ENCODE measurements at places on chromosomes 3 and 15.

GRCh38 chr15:51332206-51333147 is 5.9 kb downstream of the CYP19A1 start:
- DNase-seq, result no peak

GRCh38 chr15:58748040-58748851 is 1.3 kb downstream of the ADAM10 start:
- DNase-seq, result no peak

DNA sequence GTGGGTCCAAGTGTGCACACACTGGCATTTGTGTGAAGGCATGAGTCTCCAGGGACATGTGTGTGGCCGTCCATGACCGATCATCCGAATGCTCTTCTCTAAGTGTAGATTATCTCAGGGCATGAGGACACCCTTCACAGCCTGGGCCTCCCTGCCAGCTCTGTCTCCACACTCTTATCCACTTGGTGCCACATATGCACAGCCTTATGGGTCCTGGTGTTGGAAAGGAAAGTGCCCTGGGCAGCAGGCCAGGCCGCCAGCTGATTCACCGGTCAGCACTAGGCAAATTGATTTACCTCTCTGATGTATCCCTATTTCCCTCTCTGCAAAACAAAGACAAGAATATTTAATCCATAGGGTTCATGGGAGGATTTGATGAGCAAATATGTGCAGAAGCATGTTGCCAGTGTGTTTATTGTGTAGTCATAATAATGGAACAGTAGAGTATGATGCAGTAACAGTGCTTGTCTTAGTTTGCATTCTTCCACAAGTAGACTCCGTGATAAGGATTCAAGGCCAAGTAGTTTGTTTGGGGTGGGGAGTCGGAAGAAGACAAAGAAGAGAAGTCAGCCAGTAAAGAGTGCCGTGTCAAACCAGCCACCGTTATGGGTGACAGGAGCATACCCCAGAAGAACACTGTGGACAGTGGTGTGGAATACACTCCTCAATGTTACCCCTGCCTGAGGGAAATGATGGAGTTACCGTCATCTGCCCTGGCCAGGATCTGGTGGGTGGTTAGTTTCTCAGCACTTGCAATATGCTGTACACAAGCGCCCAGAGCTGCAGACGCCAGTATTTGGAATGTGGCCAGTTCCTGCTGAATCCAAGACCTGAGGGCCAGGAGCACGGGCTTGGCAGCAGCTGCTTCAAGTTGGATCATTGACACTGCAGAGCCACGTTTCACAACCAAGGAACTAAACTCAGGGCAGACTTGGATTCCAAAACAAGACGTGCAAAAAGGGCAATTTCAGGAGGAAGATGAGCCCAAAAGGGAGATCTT is 85.1 kb downstream of the MTHFS start:
- DNase-seq, result no peak

- DNase-seq, result no peak
These were observed 112.1 kb upstream of the AGBL1 start for GRCh38 chr15:85967553-85967952.

DNA sequence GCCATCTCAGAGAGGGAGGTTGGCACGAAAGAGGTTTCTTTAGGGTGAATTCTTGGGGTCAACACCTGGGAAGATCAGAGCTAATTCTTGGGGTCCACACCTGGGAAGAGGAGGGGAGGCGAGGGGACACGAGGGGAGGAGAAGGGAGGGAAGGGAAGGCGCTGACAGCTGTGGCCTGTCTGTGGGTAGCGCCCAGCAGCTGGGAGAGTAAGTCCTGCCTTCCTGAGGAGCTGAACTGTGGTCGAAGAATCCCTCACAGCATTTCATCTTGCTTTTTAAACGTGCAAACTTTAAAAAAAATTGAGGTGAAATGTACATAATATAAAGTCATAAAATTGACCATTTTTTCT is 63.2 kb upstream of the CGNL1 start:
- DNase-seq, result no peak

DNA sequence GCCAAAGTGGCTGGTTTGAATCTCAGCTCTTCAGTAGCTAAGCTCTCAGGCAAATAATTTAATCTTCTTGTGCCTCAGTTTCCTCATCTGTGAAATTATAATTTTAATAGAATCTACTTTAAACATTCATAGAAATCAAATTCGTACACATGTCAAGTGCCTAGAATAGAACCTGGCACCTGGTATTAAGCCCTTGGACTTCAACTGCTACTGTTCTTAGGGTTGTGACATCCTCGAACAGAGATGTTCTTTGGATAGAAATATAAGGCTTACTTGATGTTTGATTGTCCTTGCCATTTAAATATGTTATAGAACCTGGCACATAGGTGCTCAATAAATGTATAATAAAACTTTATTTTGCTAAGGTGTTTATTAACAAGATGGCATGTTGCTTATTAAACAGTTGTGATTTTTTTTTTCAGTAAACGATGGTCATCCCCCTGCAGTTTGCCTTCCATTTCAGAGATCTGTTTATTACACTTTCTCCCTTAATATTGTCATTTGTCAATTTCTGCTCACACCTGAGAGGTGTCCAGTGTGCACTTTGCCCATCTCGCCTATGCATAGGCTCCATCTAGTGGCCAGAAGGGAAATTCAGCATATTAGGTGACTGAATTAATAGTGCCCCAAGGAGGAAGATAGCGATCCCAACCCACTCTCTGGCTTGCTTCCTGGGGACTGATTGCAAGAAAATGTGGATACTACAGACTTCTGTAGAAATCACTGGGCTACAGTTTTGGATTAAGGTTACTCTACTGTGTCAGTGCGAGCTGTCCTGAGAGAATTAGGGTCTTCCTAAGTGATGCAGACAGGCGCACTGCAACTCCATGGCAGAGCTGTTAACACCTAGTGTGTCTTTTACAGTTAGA is 10.7 kb downstream of the IGF1R start:
- DNase-seq, result no peak

GRCh38 chr3:30770387-30770786 is 124.1 kb downstream of the GADL1 start:
- no peak for DNase-seq

DNA sequence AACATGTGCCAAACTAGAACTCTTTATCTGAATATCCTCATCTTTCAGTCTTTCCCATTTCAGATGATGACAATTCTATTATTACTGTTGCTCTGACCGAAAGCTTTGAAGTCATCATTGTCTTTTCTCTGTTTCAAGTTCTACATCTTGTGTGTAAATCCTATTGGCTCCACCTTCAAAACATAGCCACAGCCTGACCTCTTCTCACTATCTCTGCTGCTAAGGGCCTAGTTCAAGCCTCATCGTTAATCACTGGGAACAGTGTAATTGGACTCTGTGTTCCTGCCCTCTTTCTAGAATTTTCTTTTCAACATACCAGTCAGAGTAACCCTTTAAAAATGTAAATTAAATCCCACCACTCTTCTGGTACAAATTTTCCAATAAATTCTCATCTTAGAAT is 105.1 kb downstream of the OXSM start:
- DNase-seq, result no peak

DNA sequence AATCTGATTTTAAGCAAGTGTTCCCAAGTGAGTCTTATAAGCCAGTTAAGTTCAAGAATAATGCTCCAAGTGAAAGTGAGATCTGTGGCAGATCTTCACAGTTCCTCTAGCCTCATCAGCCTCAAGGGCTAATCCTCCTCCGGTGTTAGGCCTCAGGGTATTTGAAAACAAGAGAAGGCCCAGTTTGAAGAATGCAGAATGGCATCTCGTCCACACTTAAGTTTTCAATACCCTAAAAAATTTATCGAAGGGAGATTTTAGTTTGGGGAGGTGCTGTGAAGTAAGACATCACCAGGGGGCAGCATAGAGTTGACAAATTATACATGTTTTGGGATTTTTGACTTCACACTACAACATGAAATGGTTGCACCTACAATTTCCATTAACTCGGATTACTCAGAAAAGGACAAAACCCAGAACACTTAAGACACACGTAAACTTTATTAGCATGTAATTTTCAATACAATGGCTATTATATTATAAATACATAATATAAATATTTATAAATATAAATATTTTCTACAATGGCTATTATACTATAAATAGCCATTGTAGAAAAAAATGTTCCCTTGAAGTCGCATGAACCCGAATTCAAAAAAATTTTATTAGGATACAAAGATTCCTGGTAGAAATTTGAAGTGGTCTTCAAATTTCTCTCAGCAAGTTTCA is 2.3 kb upstream of the TMEM266 start:
- no peak for DNase-seq

DNA sequence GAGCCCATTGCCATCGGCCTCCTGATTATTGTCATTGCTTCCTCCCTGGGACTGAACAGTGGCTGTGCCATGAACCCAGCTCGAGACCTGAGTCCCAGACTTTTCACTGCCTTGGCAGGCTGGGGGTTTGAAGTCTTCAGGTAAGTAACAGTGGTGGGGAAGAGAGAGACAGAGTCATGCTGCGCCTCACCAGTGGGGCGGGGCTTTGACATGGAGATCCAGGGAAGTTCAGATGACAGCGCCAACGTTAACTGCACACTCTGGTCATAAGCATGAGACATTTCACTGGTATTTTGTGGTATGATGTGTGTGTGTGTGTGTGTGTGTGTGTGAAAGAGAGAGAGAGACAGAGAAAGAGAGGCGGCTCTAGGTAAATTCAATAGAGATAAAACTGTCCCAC is 41.0 kb downstream of the AQP9 start:
- DNase-seq, result no peak

GRCh38 chr15:52060501-52060900 is 41.5 kb downstream of the MAPK6 start:
- DNase-seq, result no peak

GRCh38 chr3:59251869-59252268 is 202.0 kb upstream of the CFAP20DC start:
- no peak for DNase-seq

DNA sequence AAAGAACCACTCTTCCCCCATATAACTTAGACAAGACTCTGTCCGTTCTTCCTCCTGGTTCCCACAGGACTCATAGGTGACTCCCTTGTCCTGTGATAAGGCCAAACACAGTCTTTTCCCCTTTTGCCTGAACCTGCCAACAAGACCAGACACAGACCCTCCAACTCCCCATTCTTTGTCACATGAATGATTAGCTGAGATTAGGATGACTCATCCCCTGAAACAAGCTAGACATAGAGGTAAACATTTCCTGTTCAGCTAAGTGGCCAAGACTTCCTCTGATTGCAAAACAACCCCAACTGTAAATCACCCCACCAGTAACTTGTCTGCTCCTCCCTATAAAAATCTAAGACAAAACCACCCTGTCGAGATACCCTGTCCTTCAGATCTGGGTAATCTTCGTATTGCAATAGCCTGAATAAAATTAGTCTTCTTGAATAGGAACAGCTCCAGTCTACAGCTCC is 11.4 kb upstream of the HTR3E start:
- no peak for DNase-seq

DNA sequence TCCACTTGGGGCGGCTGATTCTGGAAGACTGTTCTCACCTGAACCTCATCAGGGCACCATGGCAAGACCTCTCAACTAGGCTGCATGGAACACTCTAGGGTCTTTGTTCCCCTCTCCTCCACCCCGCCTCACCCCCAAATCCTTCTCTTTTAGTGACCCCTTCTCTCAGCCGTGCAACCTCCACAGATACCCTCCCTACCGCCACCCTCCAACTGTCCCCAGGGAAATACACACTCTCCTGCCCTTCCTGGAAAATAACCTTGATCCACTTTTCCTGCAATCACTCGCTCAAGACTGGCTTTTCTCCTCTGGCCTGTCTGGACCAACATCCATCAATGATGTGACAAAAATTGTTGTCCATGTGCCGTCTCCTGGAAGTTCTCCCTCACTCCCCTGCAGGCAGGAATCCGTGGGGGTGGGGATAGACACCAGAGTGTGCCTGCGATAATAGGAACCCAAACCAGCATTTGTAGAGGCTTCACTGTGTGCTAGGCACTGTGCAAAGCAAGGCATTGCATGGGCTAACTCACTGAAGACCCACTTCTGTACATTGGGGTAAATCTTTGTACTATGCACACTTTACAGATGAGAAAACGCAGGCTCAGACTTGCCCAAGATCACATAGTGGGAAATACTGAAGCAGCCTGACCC is 160.1 kb upstream of the UBE2E1 start:
- DNase-seq, result no peak

DNA sequence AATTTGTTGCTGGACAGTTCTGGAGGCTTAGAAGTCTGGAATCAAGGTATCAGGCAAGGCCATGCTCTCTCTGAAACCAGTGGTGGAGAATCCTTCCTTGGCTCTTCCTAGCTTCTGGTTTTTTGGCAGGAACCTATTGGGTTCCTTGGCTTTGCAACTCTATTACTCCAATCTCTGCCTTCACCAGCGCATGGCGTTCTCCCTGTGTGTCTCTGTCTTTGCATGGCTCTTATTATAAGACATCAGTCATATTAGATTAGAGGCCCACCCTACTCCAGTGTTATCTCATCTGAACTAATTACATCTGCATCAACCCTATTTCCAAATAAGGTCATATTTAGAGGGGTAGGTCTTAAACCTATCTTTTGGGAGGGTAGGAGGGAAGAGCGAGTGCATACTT is 358.1 kb upstream of the RARB start:
- DNase-seq, result no peak

- DNase-seq, result no peak
These were observed 394.6 kb upstream of the IL12A start for GRCh38 chr3:159593927-159594605.

- no peak for DNase-seq
These were observed 54.6 kb upstream of the FURIN start for GRCh38 chr15:90813796-90814190.

GRCh38 chr3:58324391-58325390 is 8.0 kb upstream of the PXK start:
- no peak for DNase-seq

- no peak for DNase-seq
These were observed 66.8 kb upstream of the HACD2 start for GRCh38 chr3:123651449-123652341.

DNA sequence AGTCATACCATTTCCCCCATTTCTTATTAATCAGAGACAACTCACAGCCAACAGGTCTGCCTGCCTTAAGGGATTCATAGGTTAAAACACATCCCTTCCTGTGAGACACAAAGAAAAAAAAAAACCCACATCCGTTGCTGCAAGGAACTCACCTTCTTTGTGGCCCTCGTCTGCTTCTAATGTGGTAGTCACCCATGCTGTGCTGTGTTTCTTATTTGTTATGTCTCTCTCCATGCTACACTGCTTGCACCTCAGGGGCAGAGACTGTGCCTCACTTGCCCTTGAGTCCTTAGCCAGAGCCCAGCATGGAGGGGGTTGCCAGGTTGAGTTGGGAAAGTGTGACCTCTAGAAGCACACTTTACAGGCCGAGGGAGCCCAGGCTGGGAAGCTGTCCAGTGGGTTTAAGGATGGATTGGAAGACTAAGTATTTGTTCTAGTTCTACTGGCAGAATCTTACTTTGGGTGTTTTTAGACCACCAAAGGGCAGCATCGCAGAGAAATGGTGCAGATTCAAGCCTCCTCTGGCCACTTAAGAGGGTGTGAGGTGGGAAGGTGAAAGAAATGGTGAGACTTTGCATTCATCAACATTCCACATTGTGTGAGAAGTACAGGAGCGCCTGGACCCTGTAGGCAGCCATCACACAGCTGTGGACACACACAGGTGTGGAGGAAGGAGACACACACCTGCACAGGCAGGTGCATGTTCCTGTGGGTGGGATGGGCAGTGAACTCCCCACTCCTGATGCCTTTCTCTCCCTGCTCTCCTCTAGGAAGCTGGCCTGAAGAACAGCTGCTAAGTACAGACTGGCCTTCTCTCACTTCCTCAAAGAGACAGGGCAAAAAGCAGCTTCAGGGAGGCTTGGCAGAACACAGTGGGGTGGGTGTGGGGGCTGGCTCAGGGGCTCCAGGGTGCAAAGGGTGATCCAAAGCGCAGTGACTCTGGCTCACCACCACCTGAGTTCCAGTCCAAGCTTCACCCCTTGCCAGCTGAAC is 48.8 kb downstream of the GLB1 start:
- no peak for DNase-seq

- no peak for DNase-seq
These were observed 630.9 kb upstream of the AGTR1 start for GRCh38 chr3:148066802-148067201.
